ENCODE measurements at places on chromosomes 16 and 17. TPM values are rescaled to one million over a fixed set of nuclear protein-coding genes. Genes with fewer than 3 reads are reported as not detected.
A peak's percentile ranks its signal among the peaks of the same experiment; 100 is the strongest.

Gene TNFRSF13B
- not detected for total RNA-seq

DNA sequence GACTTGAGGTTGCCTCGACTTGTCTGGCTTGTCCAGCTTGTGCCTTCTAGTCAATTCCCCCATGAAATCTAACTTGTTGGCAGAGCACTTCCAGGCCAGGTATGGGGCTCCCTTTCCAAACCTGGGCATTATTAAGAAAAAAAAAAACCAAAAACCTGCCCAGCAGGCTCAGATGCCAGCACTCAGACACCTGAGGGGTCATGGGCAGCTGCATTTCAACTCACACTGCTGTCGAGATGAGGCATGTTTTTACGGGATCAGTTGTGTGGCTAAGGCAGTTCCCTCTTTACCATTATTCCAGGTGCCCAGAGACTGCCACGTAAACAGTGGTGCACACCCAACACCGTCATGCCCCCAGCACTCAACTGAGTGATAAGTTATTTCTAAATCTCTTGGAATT, 17.8 kb downstream of the TMEM11 start:
- no peak for DNase-seq

GRCh38 chr16:84416407-84417321, 48.3 kb downstream of the ATP2C2 start:
- no peak for DNase-seq

DNA sequence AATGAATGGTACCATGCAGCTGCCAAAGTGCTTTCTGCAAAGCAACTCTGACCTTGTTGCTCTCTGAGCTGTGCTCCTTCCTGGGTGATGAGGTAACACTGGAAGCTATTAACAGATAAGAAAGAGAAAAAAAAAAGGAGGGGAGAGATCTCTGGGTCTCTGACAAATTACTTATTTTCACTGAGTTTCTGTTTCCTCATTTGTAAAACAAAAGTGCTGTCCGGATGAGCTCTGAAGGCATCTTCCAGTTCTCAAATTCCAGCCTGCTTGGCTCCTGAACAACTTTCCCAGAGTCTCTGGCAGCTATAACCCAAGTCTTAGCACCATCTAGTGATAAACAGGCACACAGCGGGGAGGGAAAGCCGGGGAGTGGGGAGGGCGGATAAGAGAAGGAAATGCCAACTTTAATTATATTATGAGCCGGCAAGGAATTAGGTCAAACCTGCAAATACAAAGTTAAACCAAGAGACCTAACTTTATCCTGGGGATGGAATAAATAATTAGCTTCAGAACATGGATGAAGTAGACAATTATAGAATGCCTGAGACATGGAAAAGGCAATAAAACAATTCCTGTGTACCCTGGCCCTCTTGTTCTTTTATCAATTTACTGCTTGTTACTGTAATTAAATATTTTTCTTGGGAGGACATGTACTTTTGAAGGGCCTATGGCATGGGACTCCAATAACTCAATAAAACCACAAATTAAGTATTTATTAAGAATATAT, 61.3 kb upstream of the KIFC3 start:
- DNase-seq: peak; percentile 73

Gene EVI2B
- not detected for total RNA-seq

DNA sequence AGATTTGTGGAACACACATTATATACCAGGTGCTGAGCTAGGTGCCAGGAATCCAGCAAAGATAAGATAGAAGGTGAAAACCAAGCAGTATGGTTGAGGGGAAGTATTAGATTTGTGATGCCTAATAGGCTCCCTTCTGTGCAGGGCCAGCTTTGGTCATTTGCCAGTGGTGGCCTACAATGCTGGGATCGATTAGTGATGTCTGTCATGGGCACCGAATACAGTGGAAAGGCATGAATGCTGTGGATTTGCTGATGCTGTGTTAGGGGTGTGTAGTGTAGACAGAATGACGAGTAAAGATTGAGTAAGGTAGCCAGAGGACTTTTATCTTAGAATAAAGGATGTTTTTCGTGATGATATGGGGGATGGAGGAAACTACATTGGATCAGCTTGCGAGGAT, 48.9 kb downstream of the SNX29 start:
- DNase-seq: no peak

Gene LHX1
- total RNA-seq: not detected

DNA sequence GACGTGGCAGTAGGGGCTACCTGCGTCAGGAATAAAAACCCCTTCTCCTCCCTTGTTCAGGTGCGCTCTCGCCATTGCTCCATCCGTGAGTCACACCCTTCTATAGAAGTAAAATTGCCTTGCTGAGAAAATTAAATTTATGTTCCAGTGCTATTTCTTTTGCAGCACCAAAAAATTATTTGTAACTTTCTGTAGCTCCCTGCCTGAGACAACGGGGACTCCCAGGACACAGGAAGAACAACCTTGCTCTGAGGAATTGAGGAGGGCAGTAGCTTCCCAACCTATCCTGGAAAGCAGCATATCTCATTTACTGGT, 85.4 kb downstream of the EMP2 start:
- DNase-seq: no peak

Gene TPSG1
- not detected for total RNA-seq

- no peak for DNase-seq
These were observed 69.8 kb downstream of the NT5M start for GRCh38 chr17:17372856-17373520.

Gene NCBP3
- 32.8 TPM for total RNA-seq

- DNase-seq: no peak
These were observed 267.2 kb upstream of the SALL1 start for GRCh38 chr16:51418258-51418657.

DNA sequence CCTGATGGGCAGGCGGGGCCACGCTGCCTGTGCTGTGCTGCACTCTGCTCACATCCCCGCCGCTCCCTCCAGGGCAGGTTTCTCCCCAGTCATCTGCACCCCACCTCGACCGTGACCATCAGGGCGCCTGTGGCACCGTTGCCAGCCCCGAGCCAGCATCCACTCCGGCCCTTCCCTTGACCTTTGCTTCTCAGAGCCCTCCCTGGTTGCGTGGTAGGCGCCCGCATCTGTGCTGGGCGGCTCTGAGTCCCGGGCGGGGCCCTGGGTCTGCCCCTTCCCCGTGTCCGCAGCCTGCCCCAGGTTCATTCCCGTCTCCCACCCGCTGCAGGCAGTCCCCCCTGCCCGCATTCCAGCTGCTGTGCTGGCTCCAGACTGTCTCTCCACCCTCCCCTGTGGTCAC, 33.2 kb downstream of the ZNF750 start:
- no peak for DNase-seq
